Large intestine (tissue), 12 donors: ENCODE measurements at places on chromosomes 7 and 10. TPM values are rescaled to one million over a fixed set of nuclear protein-coding genes. Genes with fewer than 3 reads are reported as not detected.

DNA sequence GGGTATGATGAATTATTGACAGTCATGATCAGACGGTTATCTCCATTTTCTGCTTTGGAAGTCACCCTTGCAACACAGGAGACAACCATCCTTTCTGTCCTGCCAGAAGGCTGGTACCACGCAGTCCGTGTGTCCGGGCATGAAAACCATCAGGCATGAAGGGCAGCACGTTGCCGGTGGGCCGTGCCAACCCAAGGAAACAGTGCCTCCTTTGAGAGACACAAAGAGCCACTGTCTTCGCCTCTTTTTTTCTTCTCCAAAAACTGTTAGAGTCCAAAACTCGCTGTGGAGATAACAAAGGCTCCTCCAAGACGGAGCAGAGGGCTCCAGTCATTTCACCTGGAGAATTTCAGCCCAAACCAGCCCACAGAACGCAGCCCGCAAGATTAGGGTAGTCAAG, 60.4 kb upstream of the ARHGAP21 start:
- no peak for DNase-seq

DNA sequence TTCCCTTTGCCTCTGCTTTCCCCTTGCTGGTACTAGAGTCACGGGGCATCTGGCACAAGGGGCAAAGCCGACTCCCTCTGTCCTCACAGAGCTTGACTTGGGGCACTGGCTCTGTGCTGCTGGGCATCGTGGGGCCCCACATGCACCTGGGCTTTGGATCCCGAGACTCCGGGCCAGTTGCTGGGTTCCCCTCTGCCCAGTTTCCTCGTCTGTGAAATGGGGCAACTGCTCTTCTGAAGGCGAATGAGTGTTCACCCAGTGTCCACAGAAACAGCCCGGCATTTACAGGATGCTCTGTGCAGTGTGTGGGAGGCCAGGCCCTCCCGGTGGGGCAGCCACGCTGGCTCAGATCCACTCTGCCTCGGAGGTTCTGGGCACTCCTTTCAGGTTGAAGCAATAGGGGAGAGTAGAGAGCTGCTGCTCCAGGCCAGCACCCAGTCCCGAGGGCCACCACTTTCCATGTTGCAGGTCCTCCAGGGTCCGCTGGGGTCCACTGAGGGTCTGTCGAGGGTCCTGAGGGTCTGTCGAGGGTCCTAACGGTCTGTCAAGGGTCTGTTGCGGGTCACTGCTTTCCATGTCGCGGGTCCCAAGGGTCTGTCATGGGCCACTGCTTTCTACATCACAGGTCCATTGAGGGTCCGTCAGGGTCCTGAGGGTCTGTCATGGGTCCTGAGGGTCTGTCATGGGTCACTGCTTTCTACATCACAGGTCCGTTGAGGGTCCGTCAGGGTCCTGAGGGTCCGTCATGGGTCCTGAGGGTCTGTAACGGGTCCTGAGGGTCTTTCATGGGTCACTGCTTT, 103.6 kb downstream of the VIPR2 start:
- no peak for DNase-seq

DNA sequence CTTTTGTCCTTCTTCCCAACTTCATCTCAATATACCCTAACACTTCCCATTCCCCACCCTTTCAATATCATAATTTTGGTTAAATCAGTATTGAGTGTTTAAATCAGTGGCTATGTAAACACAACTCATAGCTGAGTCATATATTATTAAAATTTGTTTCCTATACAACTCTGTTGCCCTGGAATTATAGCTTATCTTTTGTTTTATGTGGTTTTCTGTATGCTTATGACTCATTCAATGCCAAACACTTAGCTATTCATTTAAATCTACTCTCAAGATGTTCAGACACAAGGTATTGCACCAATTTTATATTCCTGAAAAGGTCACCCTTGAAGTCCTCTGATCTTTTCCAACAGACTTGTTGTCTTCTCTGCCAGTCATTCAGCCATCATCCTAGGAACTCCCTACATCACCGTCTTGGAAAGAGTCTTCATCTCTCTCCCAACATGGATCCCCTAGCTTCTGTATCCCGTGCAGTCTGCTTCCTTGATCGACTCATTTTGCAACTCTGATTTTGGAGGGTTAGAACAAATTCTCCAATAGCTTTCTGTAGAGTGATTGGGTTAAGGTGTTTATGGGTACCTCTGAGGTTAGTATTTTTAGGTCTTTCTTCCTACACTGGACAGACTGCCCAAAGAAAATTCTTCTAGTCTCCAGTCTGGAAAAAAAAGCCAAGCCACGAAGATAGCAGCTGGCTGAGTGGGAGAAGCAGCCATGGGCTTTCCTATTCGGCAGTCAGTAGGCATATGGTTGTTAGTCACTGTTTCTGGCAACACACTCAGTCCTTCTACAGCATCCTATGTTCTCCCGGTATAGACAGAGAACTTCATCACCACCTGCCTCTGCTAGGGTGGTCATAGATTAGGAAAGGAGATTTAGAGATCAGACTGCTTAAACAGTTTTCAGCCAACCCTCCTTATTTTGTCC, 102.1 kb downstream of the CRPPA start:
- DNase-seq: no peak

DNA sequence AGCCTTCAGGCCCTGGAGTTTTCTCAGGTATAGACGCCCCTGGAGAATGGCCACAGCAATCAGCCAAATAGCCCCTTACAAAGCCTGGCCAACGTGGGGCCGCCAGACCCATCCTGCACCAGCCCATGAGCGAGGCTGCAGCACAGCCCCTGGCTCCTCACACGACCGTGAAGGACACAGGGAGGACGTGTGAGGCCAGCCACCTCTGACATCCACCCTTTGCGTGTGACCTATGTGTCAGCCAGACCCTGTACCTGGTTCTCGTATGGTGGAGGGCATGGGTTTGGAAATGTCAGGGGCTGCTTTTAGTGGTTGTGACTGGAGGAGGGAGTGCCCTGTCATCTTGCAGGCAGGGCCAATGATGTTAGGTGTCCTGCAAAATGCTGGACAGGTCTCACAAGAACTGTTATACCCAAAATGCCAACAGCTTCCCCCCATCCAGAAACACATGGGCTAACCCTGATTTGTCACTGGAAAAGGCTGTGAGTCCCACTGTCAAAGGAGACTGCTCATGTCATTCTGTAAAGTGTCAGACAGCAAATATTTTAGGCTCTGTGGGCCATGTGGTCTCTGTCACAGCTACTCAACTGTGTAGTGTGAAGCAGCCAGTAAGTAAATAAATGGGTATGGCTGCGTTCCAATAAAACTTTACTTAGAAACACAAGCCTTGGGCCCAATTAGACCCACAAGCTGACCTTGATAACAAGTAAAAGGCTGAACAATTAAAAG, 30.0 kb downstream of the NOD1 start:
- DNase-seq: no peak

- no peak for DNase-seq
Measured at GRCh38 chr10:127197154-127197432, 702 bp upstream of the INSYN2A start.

- peak; percentile 40 for DNase-seq
Measured at GRCh38 chr10:32139223-32140073, 83.2 kb upstream of the KIF5B start.

GRCh38 chr7:139829025-139829774, at the start of gene TBXAS1:
TSS of gene TBXAS1 (plus strand) at chr7:139829264. CDS start at chr7:139829391, 127 bp downstream.
- peak; percentile 26 for DNase-seq

DNA sequence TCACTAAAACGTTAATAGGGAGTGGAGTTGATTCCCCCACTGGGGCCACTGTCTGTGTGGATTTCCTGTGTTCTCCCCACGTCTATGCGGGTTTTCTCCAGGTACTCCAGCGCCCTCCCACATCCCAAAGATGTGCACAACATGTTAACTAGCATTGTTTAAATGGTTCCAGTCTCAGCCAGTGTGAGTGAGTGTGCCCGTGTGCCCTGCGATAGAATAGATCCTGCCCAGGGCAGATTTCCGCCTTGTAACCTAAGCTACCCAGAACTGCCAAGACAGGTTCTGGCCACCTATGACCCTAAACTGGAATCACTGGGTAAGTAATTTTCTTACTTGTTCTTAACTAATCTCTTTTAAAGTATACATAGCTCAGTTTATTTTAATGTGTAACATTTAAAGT, 58.5 kb downstream of the CCDC6 start:
- DNase-seq: no peak

GRCh38 chr7:45686441-45687184, 112.4 kb downstream of the ADCY1 start:
- DNase-seq: no peak

The CASP2 gene
- 29.4 TPM for polyA plus RNA-seq

GRCh38 chr7:47314248-47314647, 267.7 kb downstream of the TNS3 start:
- DNase-seq: no peak

DNA sequence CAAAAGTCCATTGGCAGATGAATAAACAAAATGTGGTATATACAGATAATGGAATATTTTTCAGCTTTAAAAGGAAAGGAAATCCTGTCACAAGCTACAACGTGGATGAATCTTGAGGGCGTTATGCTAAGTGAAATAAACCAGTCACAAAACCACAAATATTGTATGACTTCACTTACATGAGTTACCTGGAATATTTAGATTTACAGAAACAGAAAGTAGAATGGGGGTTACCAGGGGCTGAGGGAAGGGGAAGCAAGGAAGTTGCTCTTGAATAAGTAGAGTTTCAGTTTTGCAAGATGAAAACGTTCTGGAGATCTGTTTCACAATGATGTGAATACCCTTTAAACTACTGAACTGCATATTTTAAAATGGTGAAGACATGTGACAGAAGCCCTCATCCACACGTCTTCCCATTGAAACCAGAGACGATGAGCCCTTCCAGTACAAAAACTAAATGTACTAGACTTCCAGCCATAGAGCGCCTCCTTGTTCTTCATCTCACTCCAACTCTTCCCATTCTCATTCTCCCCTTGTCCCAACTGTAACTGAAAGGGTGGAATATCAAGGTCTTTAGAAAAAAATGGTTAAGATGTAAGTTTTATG, 62.4 kb downstream of the MICU1 start:
- no peak for DNase-seq

DNA sequence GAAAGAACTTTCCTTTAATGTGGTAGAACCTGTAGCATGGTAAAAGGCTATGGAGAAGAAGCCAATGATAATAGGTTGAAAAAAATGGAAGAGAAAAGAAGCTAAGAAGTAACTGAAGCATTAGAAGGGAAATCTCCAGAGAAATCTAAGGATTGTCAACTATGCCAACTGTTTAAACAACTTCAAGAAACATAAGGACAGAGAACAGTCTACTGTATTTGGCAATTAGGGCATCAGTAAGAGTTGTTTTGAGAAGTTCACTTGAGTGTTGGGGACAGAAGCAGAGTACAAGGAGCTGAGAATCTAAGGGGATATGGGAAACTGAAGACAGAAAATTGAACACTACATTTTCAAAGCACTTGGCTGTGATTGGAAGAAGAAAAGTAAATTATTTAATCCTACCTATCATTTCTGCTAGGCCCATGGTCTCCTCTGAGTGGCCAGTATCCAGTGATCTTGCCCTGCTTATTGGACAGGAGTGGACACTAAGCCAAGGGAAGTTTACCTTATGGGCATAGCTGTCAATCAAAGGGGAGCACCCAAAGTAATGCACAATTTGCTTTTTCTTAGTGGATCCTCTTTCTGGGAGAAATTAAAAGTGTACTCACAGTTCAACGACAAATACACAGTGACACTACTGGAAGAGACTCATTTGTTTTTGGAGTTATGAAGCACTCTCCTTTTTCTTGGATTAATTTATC, 56.4 kb upstream of the CCDC71L start:
- DNase-seq: no peak

DNA sequence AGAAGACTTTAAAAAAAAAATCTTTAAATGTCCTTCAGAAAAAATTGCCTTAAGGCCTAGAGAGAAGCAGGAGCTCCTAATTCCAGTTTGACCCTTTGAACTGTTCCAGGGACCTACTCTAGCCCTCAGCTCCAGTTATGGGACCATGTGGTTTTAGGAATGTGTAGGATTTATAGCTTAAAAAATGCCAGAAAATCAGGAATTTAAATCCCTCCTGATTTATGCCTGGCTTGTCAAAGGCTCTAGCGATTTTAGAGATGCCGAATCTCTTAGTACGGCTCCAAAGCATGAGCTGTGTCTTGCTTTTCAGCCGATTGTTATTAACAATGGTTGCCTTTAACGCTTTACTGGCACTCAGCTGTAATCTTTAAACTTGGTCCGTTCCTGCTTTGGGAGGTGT, 130.6 kb upstream of the NPVF start:
- DNase-seq: no peak

The ZNF804B gene
- 0.04 TPM for polyA plus RNA-seq

- no peak for DNase-seq
Measured at GRCh38 chr7:108120933-108121332, 9.2 kb downstream of the LAMB4 start.

DNA sequence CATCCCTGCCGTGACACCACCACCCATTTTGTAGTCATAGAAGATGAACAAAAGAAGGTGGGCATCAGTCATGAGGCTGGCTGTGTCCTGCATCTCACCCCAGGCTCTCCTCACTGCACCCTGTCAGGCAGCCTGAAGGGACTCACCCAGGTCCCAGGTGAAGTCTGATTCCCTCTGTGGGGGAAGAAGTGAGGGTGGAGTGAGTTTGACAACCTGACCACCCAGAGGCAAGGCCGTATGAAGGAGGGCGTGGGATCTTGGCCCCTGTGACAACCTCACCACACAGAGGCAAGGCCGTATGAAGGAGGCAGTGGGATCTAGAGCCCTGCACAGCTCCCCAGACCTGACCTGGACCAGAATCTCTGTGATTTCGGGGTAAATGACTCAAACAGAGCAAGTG, 152.5 kb downstream of the DIP2C start:
- DNase-seq: no peak

GRCh38 chr10:49157229-49157628, 23.4 kb upstream of the FAM170B start:
- no peak for DNase-seq

The PPP1R9A gene
- 16.7 TPM for polyA plus RNA-seq

DNA sequence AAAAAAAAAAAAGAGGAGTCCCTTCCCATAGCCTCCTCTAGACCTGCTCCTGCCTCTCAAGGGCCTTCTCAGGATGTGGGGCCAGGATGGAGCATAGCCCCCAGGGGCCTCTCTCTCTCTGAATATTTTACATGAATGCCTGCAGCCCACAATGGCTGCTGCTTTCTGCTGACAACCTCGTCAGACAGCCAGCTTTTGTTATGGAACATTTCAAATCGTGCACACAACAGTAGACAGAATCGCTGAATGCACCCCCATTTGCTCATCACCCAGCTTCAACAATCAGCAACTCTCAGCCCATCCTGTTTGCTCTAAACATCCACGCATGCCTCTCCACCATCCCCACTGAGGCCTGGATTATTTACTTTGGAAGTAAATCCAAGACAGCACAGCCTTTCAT, 5.4 kb downstream of the PLAC9 start:
- DNase-seq: no peak

GRCh38 chr7:23043441-23043840, 29.5 kb upstream of the HYCC1 start:
- no peak for DNase-seq

DNA sequence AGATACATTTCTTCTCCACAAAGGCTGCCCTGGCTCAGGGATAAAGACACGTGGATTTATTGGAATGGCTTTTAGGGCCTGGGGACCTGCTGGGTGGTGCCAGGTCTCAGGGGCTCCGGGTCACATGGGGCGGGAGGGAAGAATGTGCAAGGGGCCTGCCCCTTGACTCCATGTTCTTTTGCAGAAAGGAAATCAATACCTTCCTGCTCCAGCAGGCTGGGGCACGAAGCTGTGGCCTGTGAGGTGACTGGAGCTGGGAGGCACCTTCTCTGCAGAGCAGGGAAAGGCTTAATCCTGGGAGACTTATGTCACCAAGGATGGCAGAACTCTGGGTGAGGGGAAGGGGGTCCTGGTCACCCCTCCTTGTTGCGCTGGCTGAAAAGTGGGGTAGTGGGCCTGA, 42.3 kb upstream of the GNA12 start:
- no peak for DNase-seq

The MEOX2 gene
- polyA plus RNA-seq: 3.3 TPM

The CCDC7 gene
- 2.5 TPM for polyA plus RNA-seq

The HERC4 gene
- 43.0 TPM for polyA plus RNA-seq
